Psoas muscle (tissue), 8 donors: ENCODE measurements at places on chromosomes 1 and 21.
A peak's percentile ranks its signal among the peaks of the same experiment; 100 is the strongest.

GRCh38 chr21:29434081-29434480 lies 135.4 kb downstream of the BACH1 start:
- no peak for DNase-seq

DNA sequence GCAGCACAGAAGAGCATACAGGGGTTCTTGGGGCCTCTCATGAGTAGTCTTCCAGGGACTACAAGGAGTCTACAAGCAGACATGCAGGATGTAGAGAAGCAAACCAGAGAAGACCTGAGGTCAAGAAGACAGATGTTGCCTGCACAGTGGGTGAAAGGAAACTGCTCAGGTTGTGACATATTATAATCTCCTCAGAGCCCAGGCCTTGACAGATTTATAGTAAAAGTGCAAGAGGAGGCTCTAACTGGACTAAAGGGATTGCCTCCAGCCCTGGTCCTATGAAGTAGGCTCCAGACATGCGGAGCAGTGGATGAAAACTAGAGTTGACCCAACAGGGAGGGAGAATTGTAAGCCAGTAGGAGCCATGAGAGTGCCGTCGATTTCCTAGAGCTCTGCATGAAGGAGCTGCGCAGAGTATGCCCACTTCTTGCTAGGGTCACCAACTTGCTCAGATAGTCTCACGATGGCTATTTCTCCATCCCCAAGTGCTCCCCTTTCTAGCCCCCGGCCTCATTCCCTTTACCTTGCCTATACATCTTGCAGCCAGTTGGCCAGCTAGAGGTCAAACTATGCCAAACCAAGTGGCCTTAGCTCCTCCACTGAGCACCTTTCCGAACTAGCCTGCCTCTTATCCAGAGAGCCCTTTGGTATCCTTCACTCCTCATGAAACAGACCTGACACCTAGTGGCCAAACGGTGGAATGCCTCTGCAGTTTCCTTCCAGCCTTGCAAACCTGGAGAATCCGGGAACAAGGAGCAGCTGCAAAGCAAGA lies 36.2 kb upstream of the IPO9 start:
- DNase-seq: peak; percentile 57

- no peak for DNase-seq
Observed at GRCh38 chr1:230105245-230105753, 38.3 kb downstream of the GALNT2 start.

GRCh38 chr1:40039245-40039756 lies 1.2 kb upstream of the CAP1 start:
- DNase-seq: no peak

- no peak for DNase-seq
Observed at GRCh38 chr1:51915951-51916350, 37.4 kb upstream of the NRDC start.

- DNase-seq: no peak
Observed at GRCh38 chr1:67898033-67898726, 64.9 kb upstream of the GNG12 start.

DNA sequence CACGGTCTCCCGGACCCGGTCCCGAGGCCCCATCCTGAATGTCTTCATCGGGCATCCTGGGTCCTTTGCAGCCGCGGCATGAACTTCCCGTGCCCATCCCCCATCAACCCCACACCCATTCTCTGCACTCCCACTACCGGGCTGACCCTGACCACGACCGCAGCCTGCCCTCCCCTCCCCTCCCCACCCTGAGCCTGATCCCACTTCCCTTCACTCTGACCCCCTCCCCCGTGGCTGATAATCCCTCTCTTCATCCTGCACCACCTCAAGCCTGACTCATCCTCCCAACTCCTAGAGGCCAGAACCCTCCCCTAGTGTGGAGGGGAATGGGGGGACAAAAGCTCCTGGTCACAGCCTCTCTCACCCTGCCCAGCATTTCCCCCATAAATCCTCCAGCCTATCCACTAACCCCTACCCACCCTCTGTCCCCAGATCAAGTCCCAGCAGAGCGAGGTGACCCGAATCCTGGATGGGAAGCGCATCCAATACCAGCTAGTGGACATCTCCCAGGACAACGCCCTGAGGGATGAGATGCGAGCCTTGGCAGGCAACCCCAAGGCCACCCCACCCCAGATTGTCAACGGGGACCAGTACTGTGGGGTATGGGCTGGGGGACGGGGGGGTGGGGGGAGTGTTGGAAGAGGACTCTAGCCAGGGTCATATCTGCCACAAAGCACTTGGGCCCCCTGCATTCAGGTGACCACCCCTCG lies 602 bp downstream of the SH3BGRL3 start:
- no peak for DNase-seq

GRCh38 chr1:110335265-110335664 lies 3.9 kb upstream of the RBM15 start:
- DNase-seq: no peak

- no peak for DNase-seq
Observed at GRCh38 chr1:52668711-52669110, 29.4 kb downstream of the COA7 start.

DNA sequence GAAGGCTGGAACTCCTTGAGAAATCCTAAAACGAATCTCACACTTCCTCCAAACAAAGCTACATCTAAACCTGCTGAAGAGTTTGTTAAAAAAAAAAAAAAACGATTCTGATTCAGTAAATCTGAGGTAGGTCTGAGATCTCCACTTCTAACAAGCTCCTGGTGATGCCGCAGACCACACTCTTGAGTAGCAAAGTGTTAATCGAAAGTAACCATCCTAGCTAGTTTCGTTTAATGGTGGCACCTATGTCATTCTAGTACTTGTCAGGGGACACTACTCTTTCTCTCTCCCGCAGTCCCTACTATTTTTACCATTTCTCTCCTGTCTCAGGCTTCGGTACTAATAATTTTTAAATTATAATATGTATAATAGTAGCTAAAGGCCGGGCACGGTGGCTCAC lies 2.1 kb downstream of the CLCC1 start:
- DNase-seq: no peak

- DNase-seq: no peak
Observed at GRCh38 chr1:71086331-71086730, 5.5 kb upstream of the ZRANB2 start.

GRCh38 chr1:154466206-154466605 lies 35.8 kb upstream of the TDRD10 start:
- no peak for DNase-seq

DNA sequence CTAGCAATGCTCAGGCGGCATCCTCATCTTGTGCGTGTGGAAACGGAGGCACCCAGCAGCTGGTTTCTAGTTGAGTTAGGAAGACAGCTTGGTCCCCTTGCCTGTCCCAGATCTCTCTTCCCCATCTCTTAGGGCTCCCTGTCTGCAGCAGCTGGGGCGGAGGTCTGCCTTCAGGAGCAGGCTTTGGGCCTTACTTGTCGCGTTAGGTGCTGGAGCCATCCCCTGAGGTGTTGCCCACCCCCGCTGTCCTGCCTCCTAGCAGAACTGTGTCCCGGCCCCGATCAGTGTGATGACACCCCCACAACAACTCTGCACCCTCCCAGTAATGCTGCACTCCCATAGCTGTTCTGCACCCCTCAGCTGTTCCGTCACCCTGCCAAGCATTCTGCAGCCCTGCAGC lies 40.7 kb downstream of the UMODL1 start:
- peak; percentile 35 for DNase-seq

- no peak for DNase-seq
Observed at GRCh38 chr1:33725037-33725436, 138.8 kb upstream of the HMGB4 start.

GRCh38 chr1:119310301-119310700 lies 58.3 kb upstream of the HAO2 start:
- DNase-seq: no peak

GRCh38 chr1:213032651-213033050 lies 17.0 kb upstream of the ANGEL2 start:
- DNase-seq: no peak

DNA sequence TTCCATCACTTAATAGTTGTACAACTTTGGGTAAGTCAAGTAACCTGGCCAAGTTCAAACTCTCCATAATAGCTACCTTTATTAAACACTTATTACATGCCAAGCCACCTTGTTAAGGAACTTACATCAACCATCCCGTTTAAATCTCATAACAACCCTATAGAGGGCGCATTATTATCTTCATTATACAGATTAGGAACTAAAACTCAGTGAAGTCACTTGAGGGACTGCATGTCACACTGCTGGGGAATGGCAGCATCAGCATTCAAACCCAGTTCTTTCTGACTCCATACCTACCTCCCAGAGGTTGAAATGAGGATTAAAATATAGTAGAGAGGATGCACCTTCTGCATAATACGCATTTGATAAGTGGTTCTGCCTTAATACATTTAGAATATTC lies 47.1 kb upstream of the PLA2G2C start:
- DNase-seq: no peak

GRCh38 chr1:68623700-68624099 lies 126.8 kb upstream of the DEPDC1 start:
- no peak for DNase-seq

- no peak for DNase-seq
Observed at GRCh38 chr1:22053861-22054770, 1.6 kb downstream of the CDC42 start.

- DNase-seq: no peak
Observed at GRCh38 chr1:17470021-17470799, 30.7 kb upstream of the RCC2 start.

- DNase-seq: peak; percentile 58
Observed at GRCh38 chr1:226738995-226739695, at the start of gene ITPKB. Gene ITPKB (minus strand): TSS chr1:226739282. CDS start chr1:226737458, 1,824 bp downstream.

GRCh38 chr1:105137543-105138457 lies 1388.1 kb downstream of the AMY1C start:
- no peak for DNase-seq

DNA sequence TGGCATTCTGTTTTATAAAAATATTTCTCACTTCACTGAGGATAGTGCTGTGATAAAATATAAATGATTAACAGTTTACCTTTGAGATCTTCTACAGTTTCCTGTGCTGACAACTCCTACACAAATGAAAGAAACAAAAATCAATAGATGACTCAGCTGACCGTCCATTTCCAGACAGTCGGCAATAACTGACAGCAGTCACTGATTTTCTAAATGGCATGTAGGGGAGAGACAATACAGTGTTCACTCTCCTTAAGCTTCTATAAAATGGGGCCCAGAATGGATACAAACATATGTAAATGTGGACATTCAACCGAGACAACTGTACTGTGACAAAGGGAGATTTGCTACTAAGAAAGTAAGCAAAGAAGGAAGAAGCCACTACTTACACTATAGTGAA lies 34.3 kb downstream of the PCNX2 start:
- DNase-seq: no peak

GRCh38 chr1:202144402-202145067 lies at the start of gene ARL8A:
Gene ARL8A (minus strand): TSS chr1:202144737. CDS start chr1:202144572, 165 bp downstream.
- peak; percentile 77 for DNase-seq

- no peak for DNase-seq
Observed at GRCh38 chr1:183871142-183871541, 66.2 kb downstream of the RGL1 start.

DNA sequence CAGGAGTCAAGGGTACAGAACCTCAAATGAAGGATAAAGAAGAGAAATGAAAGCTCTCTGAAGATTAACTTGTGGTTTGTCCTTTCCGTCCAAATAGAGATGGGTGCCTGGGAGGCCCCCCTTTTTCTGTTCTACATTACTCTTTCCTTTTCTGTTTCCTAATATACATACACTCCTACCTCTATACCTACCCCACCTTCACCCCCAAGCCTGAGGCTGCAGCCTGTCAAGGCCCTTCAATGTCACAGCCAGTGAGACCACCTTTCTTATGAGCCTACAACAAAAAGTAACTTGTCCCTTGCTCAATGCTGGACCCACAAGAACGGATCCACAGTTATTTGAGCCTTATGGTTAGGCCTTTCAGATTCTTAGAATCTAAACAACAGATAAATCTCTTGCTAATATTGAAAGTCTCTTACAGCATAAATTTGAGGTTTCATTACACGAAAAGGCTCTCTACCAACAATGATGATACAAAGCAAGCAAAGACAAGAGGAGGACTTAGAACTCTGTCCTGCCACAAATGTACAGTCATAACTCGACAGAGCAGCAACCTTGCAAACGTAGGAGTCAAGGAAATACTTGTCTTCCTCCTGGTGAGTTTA lies 4.1 kb upstream of the TRAF3IP3 start:
- no peak for DNase-seq

DNA sequence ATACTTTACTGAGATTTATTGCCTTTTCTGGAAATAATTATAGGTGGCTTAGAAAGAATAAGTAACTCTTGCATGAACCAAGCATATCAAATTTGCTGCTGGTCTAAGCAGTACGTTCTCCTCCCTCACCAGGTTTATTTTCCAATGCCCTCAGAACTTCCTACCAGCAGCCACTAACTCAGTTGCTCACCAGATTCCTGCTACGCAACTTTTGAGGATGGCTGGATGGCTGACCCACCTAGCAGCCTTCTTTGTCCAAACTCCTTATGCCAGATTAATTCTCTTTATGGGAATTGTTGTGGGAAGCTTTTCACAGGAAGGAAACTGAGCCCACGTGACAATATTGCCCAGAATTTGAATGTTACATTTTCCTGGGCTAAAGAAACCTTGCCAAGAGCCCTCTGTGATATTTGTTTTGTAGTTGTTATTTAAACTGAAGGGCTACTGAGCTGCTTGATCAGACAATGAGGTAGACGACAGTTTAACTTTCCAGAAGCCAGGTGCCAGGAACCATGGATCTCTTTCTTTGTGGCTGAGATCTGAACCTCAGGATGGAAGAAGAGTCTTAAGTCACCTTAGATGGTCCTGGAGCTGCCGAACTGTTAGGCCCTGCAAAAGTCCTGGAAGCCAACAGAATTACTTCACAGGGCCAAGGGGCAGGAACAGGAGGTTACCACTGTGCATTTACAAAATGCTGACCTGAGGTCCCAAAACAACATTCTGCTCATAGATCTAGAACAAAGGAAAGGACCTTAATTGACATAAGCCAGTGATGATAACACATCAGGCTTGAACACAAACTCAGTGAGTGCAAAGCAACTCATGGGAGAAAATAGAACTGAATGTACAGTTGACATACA lies 85.5 kb upstream of the ATP1A1 start:
- no peak for DNase-seq

DNA sequence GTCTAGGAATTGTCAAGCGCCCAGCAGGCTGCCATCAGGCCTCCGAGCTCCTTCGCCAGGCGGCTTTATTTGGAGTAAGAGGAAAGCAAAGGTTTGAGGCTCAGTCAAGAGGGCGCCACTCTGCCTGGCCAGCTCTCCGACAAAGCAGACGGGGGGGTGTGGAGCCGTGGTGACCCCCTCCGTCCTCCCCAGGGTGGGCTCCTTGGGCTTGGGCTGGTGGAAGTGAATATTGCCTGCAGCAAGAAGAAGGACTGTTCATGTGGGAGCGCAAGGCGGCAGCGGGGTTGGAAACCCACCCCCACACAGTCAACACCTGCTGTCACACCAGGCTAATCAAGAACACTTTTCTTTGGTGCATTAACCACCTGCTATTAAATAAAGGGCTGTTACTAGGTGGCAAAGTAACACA lies 14.6 kb downstream of the EPHX1 start:
- no peak for DNase-seq
